ENCODE measurements at places on chromosomes 11 and 22.
A peak's percentile ranks its signal among the peaks of the same experiment; 100 is the strongest.

DNA sequence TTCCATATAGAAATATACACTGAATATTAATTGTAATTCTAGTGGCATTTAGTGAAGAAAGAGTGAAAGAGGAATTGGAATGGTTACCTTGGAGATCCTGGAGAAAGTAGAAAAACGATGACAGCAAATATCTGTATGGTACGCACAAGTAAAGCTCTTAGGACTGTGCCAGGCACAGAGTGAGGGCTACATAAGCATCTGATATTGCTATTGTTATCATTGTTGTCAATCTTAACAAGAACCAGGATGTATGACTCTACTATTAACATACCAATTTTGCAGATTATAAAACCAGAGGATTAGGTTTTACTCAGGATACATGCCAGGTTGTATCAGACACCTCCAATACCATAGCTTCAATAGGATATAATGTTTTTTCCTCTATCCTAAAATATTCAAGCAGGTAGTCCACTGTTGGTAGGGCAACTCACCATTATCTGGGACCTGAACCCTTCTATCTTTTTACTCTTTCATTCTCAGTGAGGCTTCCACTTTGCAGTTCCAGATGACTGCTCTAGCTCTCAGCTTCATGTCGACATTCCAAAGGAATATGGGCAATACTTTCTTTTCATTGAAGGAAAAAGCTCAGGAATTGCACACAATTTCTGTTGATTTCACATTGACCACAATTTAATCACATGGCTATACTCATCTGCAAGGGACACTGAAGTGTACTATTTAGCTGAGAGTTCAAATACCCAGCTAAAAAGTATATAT, 73.2 kb downstream of the RAB38 start:
- DNase-seq, result no peak

- no peak for DNase-seq
These were observed 84.8 kb downstream of the UVRAG start for GRCh38 chr11:75899806-75900205.

- DNase-seq, result peak; percentile 75
These were observed 26.1 kb downstream of the UBE2L3 start for GRCh38 chr22:21593406-21594232.

DNA sequence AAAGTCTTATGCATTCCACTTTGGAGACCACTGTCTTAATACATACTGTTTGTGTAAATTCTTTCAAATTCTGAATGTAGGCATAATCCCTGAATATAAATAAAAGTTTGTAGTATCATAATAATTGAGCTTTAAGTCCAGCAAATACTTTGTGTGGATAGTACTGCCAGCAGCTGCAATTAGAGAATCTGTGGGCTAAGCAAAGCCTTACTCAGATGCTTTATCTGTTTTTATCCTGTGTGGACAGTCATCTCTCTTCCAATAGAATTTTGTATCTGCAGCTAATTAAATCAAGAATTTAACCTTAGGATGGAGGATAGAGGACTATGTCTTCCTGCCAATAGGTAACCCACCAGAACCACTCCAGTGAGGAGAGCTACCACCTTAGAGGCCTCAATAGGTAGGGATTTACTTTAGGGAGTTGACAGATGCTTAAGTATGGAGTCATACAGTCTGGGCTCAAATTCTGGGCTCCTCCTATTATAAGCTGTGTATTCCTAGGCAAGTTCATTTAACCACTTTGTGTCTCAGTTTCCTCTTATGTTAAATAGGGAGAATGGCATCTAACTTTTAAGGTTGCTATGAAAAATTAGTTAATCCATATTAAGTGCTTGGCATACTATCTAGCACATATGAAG, 71.1 kb downstream of the STIM1 start:
- DNase-seq, result no peak
